ENCODE measurements at places on chromosomes 5 and 9.

DNA sequence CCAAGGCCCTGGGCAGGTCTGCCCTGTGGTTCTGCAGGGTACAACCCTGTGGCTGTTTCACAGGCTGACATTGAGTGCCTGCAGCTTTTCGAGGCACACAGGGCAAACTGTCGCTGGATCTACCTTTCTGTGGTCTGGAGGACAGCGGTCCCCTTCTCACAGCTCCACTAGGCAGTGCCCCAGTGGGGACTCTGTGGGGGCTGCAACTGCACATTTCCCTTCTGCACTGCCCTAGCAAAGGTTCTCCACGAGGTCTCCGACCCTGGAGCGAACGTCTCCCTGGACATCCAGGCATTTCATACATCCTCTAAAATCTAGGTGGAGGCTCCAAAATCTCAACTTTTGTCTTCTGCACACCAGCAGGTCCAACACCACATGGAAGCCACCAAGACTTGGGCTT is 1645.2 kb upstream of the CDH6 start:
- no peak for DNase-seq

DNA sequence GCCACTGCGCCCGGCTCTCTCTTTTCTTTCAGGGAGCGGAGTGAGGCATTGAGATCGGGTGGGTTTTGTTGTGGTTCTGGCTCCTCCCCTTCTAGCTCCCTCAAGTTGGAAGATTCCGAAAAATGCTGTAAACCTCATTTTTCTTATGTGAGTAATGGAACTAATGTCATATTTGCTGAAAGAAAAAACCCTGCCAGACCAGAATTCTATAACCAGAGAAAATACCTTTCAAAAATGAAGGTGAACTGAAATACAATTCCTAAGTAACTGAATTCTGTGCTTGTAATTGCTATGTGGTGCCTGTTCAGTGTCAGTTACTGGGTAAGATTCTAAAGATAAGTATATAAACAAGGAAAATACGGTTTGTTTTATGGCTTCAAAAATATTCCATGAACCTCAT is 30.9 kb upstream of the CDK20 start:
- no peak for DNase-seq

GRCh38 chr9:136043441-136043991 is 51.6 kb downstream of the NACC2 start:
- no peak for DNase-seq

DNA sequence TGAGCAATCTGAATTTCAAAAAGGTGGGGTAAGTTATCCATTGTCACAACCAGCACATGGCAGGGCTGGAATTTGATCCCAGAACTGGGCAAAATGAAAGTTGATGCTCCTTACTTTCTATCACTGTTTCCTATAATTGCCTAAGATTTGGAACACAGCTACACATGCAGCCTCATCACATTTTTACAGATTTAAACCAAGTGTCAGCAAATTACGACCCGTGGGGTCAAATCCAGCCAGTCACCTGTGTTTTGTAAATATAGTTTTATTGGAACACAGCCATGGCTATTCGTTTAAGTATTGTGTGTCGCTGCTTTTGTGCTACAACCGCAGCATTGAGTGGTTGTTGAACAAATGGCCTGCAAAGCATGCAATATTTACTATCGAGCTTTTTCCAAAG is 94.3 kb downstream of the SREK1 start:
- no peak for DNase-seq

- DNase-seq: no peak
These were observed 41.1 kb downstream of the LIX1 start for GRCh38 chr5:97101189-97101910.
